ENCODE measurements at places on chromosomes 12 and 14. TPM values are rescaled to one million over a fixed set of nuclear protein-coding genes. Genes with fewer than 3 reads are reported as not detected.
A peak's percentile ranks its signal among the peaks of the same experiment; 100 is the strongest.

- no peak overlapping the region for H3K4me3 ChIP-seq
- no peaks in the 10 kb centered on the region for H3K4me1 ChIP-seq
- no peak for DNase-seq
- H3K27me3 ChIP-seq: no peaks in the 10 kb centered on the region
- no peaks in the 10 kb centered on the region for H3K36me3 ChIP-seq
Observed at GRCh38 chr14:90722590-90722989, 93.6 kb downstream of the TTC7B start.

- H3K27ac ChIP-seq: no peak overlapping the region
- H3K36me3 ChIP-seq: peaks cover 42% of the 10 kb centered on the region
- H3K4me3 ChIP-seq: no peak overlapping the region
- no peaks in the 10 kb centered on the region for H3K4me1 ChIP-seq
- H3K27me3 ChIP-seq: no peaks in the 10 kb centered on the region
Observed at GRCh38 chr14:67653651-67654280, 20.7 kb downstream of the VTI1B start.

DNA sequence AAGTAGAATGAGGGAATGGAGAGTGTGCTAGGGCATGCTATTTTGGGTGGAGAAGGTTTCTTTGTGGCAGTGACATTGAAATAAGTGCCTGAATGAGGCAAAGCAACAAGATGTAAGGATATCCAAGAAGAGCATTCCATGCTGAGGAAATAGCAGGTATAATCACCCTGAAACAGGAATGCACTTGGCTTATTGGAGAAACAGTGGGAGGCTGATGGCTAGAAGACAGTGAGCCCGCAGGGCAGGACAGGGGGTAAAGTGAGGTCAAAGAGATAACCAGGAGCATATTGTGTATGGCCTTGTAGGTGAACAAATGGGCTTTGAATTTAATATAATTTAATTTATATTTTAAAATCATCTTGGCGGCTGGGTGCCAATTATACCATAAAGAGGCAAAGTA lies 877.0 kb downstream of the DIO2 start:
- no peaks in the 10 kb centered on the region for H3K4me1 ChIP-seq
- no peak overlapping the region for H3K27ac ChIP-seq
- no peak for DNase-seq

DNA sequence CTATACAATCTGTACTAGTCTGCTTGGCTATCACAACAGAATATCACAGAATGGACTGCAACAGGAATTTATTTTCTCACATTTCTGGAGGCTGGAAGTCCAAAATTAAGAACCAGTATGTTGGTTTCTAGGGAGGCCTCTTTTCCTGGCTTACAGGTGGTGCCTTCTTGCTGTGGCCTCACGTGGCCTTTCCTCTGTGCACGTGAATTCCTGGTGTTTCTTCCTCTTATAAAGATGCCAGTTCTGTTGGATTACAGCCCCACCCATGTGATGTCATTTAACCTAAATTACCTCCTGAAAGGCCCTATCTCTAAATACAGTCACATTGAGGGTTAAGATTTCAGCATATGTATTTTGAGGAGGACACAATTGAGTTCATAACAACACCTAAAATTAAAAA lies 32.1 kb upstream of the C2CD5 start:
- no peaks in the 10 kb centered on the region for H3K4me1 ChIP-seq
- no peak for DNase-seq
- no peak overlapping the region for H3K27ac ChIP-seq

DNA sequence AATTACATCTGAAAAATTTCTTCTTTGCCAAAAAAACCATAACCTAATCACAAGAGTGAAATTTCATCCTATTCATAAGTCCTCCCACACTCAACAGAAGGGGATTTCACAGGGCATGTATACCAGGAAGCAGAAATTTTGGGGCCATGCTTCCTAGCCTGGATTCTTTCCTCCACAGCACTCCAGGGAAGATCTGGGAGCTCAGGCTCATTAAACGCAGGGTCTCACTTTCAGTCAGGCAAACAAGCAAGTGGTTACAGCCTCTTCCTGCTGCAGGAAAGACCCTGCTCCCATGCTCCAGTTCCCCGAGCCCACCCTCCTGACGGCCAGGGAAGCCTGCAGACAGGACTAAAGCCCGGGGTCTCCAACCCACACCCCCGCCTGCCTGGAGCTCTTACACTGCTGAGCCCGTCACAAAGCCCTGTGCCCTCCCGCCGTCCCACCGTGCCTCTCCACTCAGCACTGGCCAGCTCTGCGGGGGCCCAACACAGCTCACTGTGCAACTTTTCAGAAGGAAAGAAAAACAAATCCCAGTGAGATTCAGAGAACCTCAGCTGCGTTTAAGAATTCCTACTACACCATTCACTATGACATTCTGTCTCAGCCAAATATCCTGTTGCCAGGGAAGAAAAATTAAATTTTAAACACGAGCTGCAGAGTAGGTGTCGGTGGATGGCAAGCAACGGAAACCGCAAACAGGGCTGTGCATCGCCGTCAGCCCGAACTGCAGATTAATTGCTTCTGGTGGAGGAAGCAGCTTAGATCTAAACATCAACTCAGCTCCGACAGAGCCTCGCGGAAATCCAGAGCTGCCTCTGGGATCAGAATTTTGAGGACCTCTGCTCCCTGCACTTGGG lies 106.7 kb upstream of the SFSWAP start:
- peak overlapping the region; percentile 97 for H3K27ac ChIP-seq
- peaks cover 68% of the 10 kb centered on the region for H3K4me1 ChIP-seq
- DNase-seq: peak; percentile 69

- no peak overlapping the region for H3K4me3 ChIP-seq
- no peaks in the 10 kb centered on the region for H3K27me3 ChIP-seq
- H3K27ac ChIP-seq: no peak overlapping the region
- H3K36me3 ChIP-seq: peaks cover 2% of the 10 kb centered on the region
- no peak for DNase-seq
Observed at GRCh38 chr12:125140279-125141209, 75.3 kb downstream of the AACS start.

DNA sequence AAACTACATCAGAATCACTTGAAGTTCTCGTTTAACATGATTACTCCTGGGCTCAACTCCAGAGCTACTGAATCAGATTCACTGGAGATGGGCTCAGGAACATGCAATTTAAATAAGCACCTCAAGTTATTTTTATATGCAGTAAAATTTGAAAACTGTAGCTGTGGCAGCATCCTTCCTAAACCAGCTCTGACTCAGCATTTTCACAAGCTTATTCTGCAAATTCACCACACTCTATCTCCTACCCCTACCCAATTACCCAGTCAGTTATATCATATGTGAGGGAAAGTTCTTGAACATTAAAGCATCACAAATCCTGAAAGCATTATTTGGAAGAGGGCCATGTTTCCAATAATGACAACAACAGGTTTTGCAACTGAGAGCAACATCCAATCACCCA lies 24.2 kb upstream of the LRRC9 start:
- no peaks in the 10 kb centered on the region for H3K4me1 ChIP-seq
- no peaks in the 10 kb centered on the region for H3K36me3 ChIP-seq
- DNase-seq: no peak
- no peak overlapping the region for H3K27ac ChIP-seq
- no peak overlapping the region for H3K4me3 ChIP-seq

DNA sequence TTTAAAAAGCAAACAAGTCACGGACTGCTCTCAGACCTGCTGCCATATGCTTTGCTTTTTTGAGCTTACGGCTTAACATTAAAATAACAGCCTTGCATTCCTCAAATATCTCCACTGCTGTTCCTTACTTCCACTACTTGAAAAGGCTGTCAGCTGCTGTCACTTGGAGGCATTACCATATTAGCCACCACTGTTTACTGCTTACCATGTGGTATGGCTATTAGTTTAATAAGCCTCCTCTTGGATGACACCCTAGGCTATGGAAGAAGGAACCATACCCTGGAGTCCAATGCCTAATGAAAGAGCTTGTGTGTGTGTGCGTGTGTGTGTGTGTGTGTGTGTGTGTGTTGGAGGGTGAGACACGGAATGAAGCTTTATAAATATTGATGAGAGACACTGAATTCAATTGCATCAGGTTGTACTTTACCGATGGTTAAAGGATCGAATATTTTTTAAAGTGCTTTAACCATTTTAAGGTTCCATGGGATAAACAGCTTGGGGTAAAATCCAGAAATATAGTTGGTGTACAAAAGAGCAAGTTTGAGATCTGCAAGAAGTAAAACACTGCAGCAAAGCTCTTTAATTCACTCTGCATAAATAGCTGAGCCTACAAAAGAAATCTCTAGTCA lies 174.5 kb downstream of the TTC7B start:
- H3K4me3 ChIP-seq: no peak overlapping the region
- no peaks in the 10 kb centered on the region for H3K4me1 ChIP-seq
- no peaks in the 10 kb centered on the region for H3K36me3 ChIP-seq
- H3K27me3 ChIP-seq: no peaks in the 10 kb centered on the region

DNA sequence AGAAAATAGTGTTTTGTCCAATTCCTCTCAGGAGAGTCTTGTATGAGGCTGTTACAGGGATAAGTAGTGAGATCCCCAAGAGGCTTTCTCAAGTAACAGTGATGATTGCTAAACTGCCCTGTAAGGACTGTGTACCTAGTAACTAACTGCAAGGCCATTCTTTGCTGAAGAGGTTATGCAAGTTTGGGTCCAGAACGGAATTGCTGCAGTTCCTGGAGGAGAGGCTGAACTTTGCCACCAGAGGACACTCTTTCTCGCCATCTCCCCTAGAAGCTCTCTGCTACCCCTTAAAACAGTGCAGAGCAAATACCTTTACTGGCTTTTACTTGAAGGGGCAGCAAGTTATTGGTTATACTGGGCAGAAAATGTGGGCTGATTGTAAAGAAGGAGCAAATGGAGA lies 180.0 kb downstream of the RBM19 start:
- no peaks in the 10 kb centered on the region for H3K36me3 ChIP-seq
- H3K27ac ChIP-seq: no peak overlapping the region
- H3K4me1 ChIP-seq: no peaks in the 10 kb centered on the region
- H3K27me3 ChIP-seq: peaks cover 13% of the 10 kb centered on the region

DNA sequence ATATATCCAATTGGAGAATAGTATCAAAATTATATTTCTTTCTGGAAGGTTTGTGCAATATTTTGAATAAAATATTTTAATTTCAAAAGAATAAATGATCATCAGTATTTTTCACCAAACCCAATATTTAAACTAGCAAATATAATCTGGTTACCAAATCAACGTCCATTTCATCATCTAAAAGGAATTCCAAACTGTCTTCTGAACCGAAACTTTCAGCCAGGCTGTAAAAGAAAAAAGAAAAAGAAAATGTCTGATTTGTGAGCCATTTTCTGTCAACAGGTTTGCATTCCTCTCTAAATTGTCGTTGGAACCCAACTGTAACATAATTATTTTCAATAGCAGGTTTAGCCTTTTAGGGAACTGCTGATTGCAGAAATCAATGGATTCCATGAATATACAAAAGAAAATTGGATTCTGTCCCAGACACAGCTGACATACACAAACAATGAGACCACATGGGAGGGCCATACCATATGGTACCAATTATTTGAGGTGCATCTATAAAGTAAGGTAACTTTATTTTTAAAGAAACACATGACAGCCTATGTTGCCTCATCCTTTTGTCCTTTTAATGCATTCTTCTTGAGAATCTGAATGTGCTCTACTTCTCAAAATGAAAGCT lies 22.7 kb downstream of the SNRPF start:
- no peak for DNase-seq
- no peaks in the 10 kb centered on the region for H3K36me3 ChIP-seq
- H3K4me1 ChIP-seq: no peaks in the 10 kb centered on the region
- no peak overlapping the region for H3K4me3 ChIP-seq
- H3K27me3 ChIP-seq: peaks cover 5% of the 10 kb centered on the region

- DNase-seq: no peak
- H3K27me3 ChIP-seq: peaks cover 1% of the 10 kb centered on the region
- no peak overlapping the region for H3K27ac ChIP-seq
- H3K36me3 ChIP-seq: peaks cover 2% of the 10 kb centered on the region
- no peak overlapping the region for H3K4me3 ChIP-seq
- H3K4me1 ChIP-seq: peaks cover 7% of the 10 kb centered on the region
Observed at GRCh38 chr14:81122326-81122725, 98.4 kb downstream of the GTF2A1 start.

GRCh38 chr12:130498589-130499385 lies 161.1 kb downstream of the PIWIL1 start:
- H3K27ac ChIP-seq: no peak overlapping the region
- no peak for DNase-seq
- no peaks in the 10 kb centered on the region for H3K36me3 ChIP-seq
- H3K27me3 ChIP-seq: no peaks in the 10 kb centered on the region
- no peak overlapping the region for H3K4me3 ChIP-seq

DNA sequence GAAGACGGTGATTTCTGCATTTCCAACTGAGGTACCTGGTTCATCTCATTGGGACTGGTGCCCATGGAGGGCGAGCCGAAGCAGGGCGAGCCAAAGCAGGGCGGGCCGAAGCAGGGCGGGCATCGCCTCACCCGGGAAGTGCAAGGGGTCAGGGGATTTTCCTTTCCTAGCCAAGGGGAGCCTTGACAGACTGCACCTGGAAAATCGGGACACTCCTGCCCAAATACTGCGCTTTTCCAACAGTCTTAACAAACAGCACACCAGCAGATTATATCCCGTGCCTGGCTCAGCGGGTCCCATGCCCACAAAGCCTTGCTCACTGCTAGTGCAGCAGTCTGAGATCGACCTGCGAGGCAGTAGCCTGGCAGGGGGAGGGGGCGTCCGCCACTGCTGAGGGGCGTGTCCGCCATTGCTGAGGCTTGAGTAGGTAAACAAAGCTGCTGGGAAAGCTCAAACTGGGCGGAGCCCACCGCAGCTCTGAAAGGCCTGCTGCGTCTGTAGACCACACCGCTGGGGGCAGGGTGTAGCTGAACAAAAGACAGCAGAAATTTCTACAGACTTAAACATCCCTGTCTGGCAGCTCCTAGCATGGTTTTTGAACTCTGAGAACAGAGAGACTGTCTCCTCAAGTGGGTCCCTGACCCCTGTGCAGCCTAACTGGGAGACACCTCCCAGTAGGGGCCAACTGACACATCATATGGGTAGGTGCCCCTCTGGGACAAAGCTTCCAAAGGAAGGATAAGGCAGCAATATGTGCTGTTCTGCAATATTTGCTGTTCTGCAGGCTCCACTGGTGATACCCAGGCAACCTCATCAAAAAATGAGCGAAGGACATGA lies 77.2 kb downstream of the BAZ1A start:
- no peaks in the 10 kb centered on the region for H3K27me3 ChIP-seq
- H3K4me3 ChIP-seq: no peak overlapping the region
- DNase-seq: no peak
- H3K27ac ChIP-seq: peak overlapping the region; percentile 62
- peaks cover 56% of the 10 kb centered on the region for H3K36me3 ChIP-seq
- H3K4me1 ChIP-seq: no peaks in the 10 kb centered on the region

GRCh38 chr14:102625564-102626296 lies 33.3 kb downstream of the RCOR1 start:
- no peak overlapping the region for H3K4me3 ChIP-seq
- no peaks in the 10 kb centered on the region for H3K27me3 ChIP-seq
- H3K4me1 ChIP-seq: peaks cover 20% of the 10 kb centered on the region
- no peak for DNase-seq
- H3K36me3 ChIP-seq: peaks cover under 1% of the 10 kb centered on the region
- no peak overlapping the region for H3K27ac ChIP-seq

GRCh38 chr12:94225947-94226630 lies 77.7 kb downstream of the PLXNC1 start:
- no peak overlapping the region for H3K27ac ChIP-seq
- no peak overlapping the region for H3K4me3 ChIP-seq
- H3K4me1 ChIP-seq: peaks cover 14% of the 10 kb centered on the region
- H3K36me3 ChIP-seq: peaks cover 74% of the 10 kb centered on the region
- H3K27me3 ChIP-seq: no peaks in the 10 kb centered on the region

- peaks cover 64% of the 10 kb centered on the region for H3K36me3 ChIP-seq
- H3K27ac ChIP-seq: peak overlapping the region; percentile 77
- peak overlapping the region; percentile 24 for H3K4me3 ChIP-seq
Observed at GRCh38 chr14:61524936-61525292, 170.4 kb upstream of the HIF1A start.

GLIPR1L1 gene
- not detected for total RNA-seq

IL22 gene
- 0.69 TPM for total RNA-seq

CACNA1C gene
- total RNA-seq: 0.12 TPM

TCL1B gene
- not detected for total RNA-seq

KLHL28 gene
- 17.6 TPM for total RNA-seq
